ENCODE measurements at places on chromosomes 2 and 18. TPM values are rescaled to one million over a fixed set of nuclear protein-coding genes. Genes with fewer than 3 reads are reported as not detected.

SAG gene
- not detected for polyA plus RNA-seq

GYPC gene
- polyA plus RNA-seq, result 74.0 TPM

AQP12B gene
- 158 TPM for polyA plus RNA-seq

NXPH2 gene
- not detected for polyA plus RNA-seq

FAM124B gene
- polyA plus RNA-seq, result 0.15 TPM

SERPINB5 gene
- polyA plus RNA-seq, result not detected

MRPS9 gene
- polyA plus RNA-seq, result 23.6 TPM

GRCh38 chr2:101058386-101058785 lies 56.3 kb downstream of the RPL31 start:
- no peak overlapping the region for H3K27ac ChIP-seq
- peaks cover 7% of the 10 kb centered on the region for H3K4me1 ChIP-seq
- peaks cover 34% of the 10 kb centered on the region for H3K36me3 ChIP-seq
- no peaks in the 10 kb centered on the region for H3K27me3 ChIP-seq
- no peak overlapping the region for H3K4me3 ChIP-seq

DNA sequence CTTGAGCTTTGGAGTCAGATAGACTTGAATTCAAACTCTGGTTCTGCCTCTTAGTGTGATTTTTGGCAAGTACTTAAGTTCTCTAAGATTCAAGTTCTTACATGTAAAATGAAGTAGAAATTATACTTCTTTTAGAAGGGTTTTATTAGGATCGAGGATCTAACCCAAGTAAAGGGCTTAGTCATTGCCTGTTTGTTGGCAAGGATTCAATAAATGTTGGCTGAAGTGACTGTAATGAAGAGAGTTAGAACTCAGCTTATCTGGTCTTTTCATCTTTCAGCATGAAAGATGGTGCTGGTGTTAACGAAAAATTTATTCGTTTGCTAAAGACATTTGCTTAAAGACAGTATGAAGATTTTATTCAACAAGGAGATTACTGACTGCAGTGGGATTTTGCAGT lies 315.9 kb upstream of the THUMPD2 start:
- no peaks in the 10 kb centered on the region for H3K4me1 ChIP-seq
- no peak for DNase-seq
- no peaks in the 10 kb centered on the region for H3K27me3 ChIP-seq
- H3K27ac ChIP-seq, result no peak overlapping the region

GRCh38 chr2:127080226-127080937 lies 26.6 kb downstream of the BIN1 start:
- H3K4me3 ChIP-seq, result no peak overlapping the region
- H3K36me3 ChIP-seq, result no peaks in the 10 kb centered on the region
- H3K4me1 ChIP-seq, result no peaks in the 10 kb centered on the region
- DNase-seq, result no peak

GRCh38 chr2:195594248-195594647 lies 62.8 kb upstream of the SLC39A10 start:
- H3K4me3 ChIP-seq, result no peak overlapping the region
- no peaks in the 10 kb centered on the region for H3K4me1 ChIP-seq
- H3K27me3 ChIP-seq, result no peaks in the 10 kb centered on the region
- no peaks in the 10 kb centered on the region for H3K36me3 ChIP-seq
- no peak overlapping the region for H3K27ac ChIP-seq
- DNase-seq, result no peak

DNA sequence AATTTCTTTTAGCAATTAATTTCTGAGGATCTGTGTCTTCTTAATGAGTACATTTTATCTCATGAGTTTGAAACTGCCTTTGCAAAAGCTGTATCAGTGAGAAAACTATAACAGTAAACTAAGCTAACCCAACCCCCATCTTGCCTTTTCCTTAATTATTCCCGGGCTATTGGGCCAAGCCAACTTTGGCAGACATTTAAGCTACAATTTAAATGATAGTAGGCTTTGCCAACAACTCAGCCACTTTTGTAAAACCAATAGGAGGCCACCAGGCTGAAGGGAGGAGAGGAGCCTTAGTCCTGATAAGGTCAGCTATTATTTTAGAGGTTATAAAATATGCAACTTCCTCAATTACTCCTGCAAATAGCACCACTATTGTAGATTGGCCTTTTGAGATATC lies 218.0 kb upstream of the KCNJ3 start:
- DNase-seq, result no peak
- H3K4me1 ChIP-seq, result no peaks in the 10 kb centered on the region
- H3K4me3 ChIP-seq, result no peak overlapping the region
- no peak overlapping the region for H3K27ac ChIP-seq
- no peaks in the 10 kb centered on the region for H3K27me3 ChIP-seq

DNA sequence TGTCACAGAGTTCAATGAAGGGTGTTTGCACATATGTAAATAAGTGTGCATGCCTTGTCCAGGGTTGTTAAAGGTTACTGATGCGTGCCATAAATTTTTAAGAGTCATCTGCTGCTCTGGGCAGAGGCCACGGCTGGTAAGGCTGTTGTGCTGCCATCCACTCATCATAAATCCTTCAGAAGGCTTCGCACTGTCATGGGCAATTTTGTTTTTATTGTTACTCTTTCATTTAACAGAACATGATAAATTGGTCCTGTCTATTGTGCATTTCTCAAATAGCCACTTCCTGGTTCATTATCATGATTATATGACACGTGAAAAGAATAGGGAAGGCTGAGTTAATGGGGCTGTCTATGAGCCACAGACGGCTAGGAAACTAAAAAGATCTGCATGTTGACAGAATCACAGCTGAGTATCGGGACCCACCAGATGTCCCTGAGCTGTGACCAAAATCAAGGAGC lies 634.3 kb upstream of the SOX11 start:
- DNase-seq, result no peak
- no peaks in the 10 kb centered on the region for H3K4me1 ChIP-seq
- H3K27me3 ChIP-seq, result no peaks in the 10 kb centered on the region
- H3K27ac ChIP-seq, result no peak overlapping the region

GRCh38 chr2:44777537-44777936 lies 164.0 kb upstream of the SIX3 start:
- H3K4me3 ChIP-seq, result no peak overlapping the region
- no peaks in the 10 kb centered on the region for H3K36me3 ChIP-seq
- H3K27me3 ChIP-seq, result no peaks in the 10 kb centered on the region
- no peak for DNase-seq
- H3K27ac ChIP-seq, result no peak overlapping the region
- H3K4me1 ChIP-seq, result no peaks in the 10 kb centered on the region

DNA sequence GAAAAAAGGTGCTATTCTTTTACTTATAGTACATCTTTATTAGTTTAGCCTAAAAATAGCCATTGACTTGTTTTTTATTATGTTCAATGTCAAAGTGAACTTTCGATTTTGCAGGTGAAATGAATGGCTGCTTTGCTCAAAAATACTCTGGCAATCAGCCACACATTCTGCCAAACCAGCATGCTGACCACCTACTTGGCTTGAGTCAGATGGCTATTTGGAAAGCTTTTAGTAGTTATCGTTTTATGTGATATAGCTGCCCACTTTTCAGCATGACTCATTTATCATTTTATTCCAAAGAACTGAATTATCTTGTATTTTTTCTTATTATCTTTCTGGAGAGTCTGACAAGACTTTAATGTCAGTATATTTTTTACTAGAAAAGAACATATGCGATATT lies 1615.8 kb upstream of the TMEFF2 start:
- H3K4me3 ChIP-seq, result no peak overlapping the region
- no peak for DNase-seq

DNA sequence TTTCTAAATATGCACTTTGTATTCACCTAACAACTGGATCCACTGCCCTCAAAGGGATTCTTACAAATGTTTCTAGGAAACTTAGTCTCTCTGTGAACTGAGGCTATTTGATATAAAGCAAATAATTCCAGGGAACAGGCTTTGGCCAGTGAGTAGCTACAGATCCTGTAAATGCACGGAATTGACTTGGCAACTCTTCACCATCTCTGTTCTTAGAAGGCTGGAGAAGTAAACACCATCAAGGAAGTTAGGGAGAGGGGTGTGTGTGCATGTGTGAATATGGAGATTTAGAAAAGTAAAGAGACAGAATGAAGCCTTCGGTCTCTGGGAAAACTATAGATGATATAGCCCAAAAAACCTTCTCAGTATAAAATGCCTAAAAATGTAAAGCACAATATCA lies 10.7 kb downstream of the CIDEA start:
- H3K4me1 ChIP-seq, result no peaks in the 10 kb centered on the region
- no peak overlapping the region for H3K4me3 ChIP-seq
- H3K27ac ChIP-seq, result no peak overlapping the region
- no peak for DNase-seq
- H3K36me3 ChIP-seq, result no peaks in the 10 kb centered on the region
- H3K27me3 ChIP-seq, result no peaks in the 10 kb centered on the region

DNA sequence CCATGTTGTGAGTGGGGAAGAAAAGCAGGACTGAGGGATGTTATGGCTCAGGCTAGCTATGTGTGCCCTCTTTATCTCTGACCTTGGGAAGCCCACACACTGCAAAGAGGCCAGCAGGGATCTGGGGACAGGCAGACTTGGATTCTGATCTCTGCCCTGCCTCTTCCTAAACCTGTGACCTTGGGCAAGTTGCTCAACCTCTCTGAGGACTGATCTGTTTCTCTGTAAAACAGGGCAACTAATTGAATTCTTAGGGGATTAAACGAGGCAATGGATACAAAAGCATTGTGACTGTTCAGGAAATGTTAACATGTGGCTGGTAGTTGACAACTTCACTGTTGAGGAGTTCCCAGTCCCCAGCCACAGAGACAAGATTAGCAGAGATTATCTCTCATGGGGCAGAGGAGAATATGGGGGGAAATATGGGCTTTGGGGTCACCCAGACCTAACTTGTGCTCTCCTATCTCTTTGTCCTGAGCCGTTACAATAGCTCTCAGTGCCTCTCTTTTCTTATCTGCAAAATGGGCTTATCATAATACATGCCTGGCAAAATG lies 184.7 kb upstream of the GLI2 start:
- H3K4me3 ChIP-seq, result no peak overlapping the region
- H3K36me3 ChIP-seq, result no peaks in the 10 kb centered on the region
- no peak for DNase-seq
- H3K27ac ChIP-seq, result no peak overlapping the region

- no peaks in the 10 kb centered on the region for H3K27me3 ChIP-seq
- H3K4me1 ChIP-seq, result no peaks in the 10 kb centered on the region
- no peaks in the 10 kb centered on the region for H3K36me3 ChIP-seq
- H3K4me3 ChIP-seq, result no peak overlapping the region
- H3K27ac ChIP-seq, result no peak overlapping the region
These were observed 14.4 kb downstream of the APOB start for GRCh38 chr2:21029519-21029918.

GRCh38 chr2:88930659-88931058 lies 239.2 kb downstream of the RPIA start:
- H3K4me1 ChIP-seq, result no peaks in the 10 kb centered on the region
- no peaks in the 10 kb centered on the region for H3K36me3 ChIP-seq
- no peak for DNase-seq
- H3K27me3 ChIP-seq, result no peaks in the 10 kb centered on the region
- no peak overlapping the region for H3K27ac ChIP-seq

DNA sequence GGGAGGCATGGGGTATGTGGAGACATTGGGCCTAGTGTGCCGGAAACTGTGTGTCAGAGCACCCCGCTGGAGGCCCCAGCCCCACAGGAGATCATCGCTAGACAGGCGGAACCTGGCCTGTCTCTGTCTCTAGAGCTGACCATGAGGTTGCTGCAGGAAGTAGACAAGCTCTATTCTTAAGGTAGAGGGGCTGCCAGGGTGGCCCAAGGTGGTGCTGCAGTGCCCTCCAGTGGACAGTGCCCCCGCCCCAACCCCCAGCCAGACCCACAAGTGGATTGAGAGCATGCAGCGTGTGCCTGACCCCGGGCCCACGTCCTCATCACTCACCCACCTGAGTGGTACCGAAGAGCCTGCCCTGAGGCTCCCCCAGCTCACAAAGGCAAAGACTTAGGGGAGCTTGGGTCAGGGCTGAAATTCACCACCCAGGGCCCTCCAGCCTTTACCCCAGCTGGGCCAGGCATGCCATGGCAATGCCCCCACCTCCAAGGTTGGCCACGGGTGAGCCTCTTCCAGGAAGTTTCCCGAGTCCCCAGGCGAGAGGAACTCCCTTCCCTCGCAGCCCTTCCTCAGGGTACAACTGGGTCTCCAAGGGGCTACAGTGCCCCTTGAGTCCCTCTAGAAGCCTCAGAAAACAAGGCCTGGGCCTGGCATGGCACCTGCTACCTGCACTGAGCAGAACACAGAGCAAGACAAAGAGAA lies 155.0 kb downstream of the TTC32 start:
- H3K4me3 ChIP-seq, result no peak overlapping the region
- no peak for DNase-seq
- H3K36me3 ChIP-seq, result no peaks in the 10 kb centered on the region
- no peaks in the 10 kb centered on the region for H3K27me3 ChIP-seq
- no peak overlapping the region for H3K27ac ChIP-seq
- H3K4me1 ChIP-seq, result no peaks in the 10 kb centered on the region

- no peak overlapping the region for H3K27ac ChIP-seq
- peaks cover 4% of the 10 kb centered on the region for H3K4me1 ChIP-seq
- H3K4me3 ChIP-seq, result no peak overlapping the region
- H3K36me3 ChIP-seq, result no peaks in the 10 kb centered on the region
These were observed 105.7 kb upstream of the RASGRP3 start for GRCh38 chr2:33370636-33371265.

- no peaks in the 10 kb centered on the region for H3K36me3 ChIP-seq
- no peak for DNase-seq
- no peaks in the 10 kb centered on the region for H3K27me3 ChIP-seq
- H3K27ac ChIP-seq, result no peak overlapping the region
- no peaks in the 10 kb centered on the region for H3K4me1 ChIP-seq
These were observed 35.3 kb downstream of the MYCN start for GRCh38 chr2:15975676-15976075.

DNA sequence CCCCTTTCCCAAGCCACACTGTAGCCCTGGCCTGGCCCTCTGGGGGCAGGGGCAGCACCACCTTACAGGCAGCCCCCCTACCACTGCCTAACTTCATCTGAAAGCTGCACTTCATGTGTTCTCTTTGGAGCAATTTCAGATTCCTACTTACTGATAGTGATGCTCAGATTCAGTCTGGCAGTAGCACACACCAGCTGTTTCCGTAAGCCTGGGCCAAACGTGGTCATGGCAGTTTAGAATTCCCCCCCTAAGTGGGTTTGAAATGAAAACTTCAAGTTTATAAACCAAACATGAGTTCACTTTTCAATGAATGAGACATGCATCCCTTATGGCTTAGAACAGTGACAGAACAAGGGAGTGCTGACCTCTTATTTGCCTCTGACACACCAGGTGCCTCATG lies 29.4 kb downstream of the GDF7 start:
- no peaks in the 10 kb centered on the region for H3K36me3 ChIP-seq
- DNase-seq, result no peak
- no peaks in the 10 kb centered on the region for H3K27me3 ChIP-seq
- H3K27ac ChIP-seq, result no peak overlapping the region
- no peak overlapping the region for H3K4me3 ChIP-seq
- no peaks in the 10 kb centered on the region for H3K4me1 ChIP-seq

GRCh38 chr2:118112771-118113334 lies 24.6 kb downstream of the INSIG2 start:
- no peaks in the 10 kb centered on the region for H3K27me3 ChIP-seq
- no peak overlapping the region for H3K4me3 ChIP-seq
- H3K36me3 ChIP-seq, result no peaks in the 10 kb centered on the region
- H3K4me1 ChIP-seq, result peaks cover 4% of the 10 kb centered on the region
- DNase-seq, result no peak
- H3K27ac ChIP-seq, result peak overlapping the region; percentile 41

DNA sequence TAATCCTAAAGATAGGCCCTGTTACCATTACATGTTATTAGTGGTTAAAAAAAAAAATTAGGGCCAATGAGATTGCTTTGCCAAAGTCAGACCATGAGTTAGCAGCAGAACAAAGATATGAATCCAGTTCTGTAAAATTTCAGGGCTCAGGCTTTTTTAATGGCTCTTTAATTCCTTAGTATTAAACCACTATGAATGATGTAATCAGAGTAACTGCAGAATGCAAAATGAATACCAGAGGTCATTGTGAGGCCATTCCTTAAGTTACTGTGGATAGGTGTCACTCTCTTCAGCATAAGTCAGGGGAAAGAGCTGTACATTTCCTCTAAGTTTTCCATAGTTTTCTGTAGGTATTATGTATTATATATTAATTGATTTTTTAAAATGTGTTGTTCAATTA lies 42.2 kb upstream of the TBR1 start:
- H3K27ac ChIP-seq, result no peak overlapping the region
- no peak overlapping the region for H3K4me3 ChIP-seq
- no peaks in the 10 kb centered on the region for H3K27me3 ChIP-seq
